ENCODE measurements at places on chromosomes 7 and 10.

- DNase-seq = no peak
These were observed 162.1 kb downstream of the NRG3 start for GRCh38 chr10:82037076-82037475.

DNA sequence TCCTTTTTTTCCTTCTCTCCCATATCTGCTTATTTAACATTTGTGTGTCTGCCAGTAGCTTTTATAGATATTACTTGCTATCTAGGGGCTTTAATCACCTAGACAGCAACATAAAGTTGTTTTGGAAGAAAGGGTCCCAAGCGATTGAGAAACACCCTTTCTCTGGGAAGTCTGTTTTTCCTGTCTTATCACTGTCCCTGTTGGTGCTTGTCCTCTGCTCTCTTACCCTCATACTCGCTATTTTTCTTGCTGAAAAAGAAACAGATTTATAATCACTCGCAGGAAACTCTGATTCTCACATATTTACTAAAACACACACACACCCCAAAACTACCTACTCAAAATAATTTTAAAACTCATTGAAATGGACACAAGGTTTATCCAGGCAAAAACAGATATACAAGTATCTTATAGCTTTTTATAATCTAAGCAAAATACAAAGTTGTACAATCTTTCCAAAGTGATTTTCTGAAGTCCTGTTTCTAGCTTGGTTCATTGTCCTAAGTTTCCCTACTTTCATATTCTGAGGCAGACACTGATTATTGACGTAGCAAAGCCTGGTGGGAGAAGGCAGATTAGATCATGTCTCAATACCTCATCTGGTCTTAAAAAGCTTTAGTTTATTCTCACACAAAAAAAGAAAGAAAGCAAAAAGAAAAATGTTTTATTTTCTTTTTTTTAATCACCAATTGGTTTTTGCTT is 157.3 kb downstream of the CACNA2D1 start:
- DNase-seq = no peak

- no peak for DNase-seq
These were observed 47.9 kb upstream of the IGFBP3 start for GRCh38 chr7:45968856-45969541.

GRCh38 chr7:110760341-110760740 is 330.6 kb upstream of the LRRN3 start:
- DNase-seq = no peak

GRCh38 chr7:132638000-132638399 is 61.7 kb upstream of the PLXNA4 start:
- DNase-seq = no peak

DNA sequence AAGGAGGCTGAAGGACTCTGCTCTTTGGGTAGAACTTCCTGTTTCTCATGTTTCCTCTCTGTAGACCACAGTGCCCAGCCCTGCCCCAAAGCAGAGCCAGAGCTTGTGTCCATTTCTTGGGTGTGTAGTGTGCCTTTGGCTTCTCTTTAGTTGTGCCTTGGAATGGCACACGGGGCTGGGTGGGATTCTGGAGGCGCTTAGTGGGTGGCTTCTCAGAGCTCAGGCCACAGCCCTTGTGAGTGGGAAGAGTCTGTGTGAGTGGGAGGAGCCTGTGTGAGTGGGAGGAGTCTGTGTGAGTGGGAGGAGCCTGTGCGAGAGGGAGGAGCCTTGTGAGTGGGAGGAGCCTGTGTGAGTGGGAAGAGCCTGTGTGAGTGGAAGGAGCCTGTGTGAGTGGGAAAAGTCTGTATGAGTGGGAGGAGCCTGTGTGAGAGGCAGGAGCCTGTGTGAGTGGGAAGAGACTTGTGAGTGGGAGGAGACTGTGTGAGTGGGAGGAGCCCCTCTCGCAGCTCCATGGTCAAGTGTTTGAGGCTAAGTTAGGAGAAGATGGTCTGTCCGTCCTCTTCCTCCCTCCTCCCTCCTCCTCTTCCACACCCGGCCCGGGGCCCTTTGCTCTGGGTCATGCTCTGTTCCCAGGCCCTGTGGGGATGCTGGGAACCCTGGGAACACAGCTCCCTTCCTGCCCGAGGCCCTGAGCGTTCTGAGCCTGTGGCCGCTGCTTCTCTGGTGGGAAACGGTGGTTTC is 153.0 kb downstream of the GRK5 start:
- no peak for DNase-seq

- DNase-seq = no peak
These were observed 35.8 kb downstream of the VCL start for GRCh38 chr10:74033702-74034101.

- no peak for DNase-seq
These were observed 4.7 kb downstream of the FXYD4 start for GRCh38 chr10:43376046-43376635.

- no peak for DNase-seq
These were observed 545.5 kb upstream of the FOXK1 start for GRCh38 chr7:4136501-4137110.

DNA sequence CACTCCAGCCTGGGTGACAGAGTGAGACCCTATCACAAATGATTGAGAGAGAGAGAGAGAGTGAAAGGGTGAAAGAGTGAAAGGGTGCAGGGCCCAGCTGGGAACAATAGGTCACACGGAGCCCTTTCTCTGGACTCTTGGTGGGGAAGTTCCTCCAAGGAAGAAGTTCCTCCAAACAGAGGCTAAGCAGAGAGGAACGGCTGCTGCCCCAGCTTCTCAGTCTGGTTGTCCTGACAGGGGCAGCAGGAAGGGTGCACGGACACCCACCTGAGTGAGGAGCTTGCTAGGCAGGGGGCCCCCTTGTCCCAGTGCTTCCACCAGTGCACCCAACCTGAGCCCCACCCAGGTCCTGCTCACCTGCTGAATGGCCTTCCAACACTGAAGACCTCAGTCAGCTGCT is 38.8 kb upstream of the MYL10 start:
- no peak for DNase-seq

DNA sequence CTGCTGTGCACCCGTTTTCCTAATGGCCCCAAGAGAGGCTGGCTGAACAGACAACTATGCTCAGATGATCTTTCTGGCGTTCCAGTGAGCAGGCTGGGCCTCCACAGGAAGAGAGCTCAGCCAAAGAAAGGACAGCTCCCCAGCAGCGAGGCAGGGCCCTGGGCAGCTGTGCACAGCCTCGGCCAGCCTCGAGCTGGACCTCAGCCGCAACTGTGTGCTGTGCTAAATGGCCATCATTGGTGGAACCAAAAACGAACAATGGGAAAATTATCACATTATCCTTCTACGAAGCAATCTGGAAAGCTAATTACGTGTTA is 97.5 kb downstream of the CTBP2 start:
- no peak for DNase-seq

- no peak for DNase-seq
These were observed 9.8 kb downstream of the RHBDD2 start for GRCh38 chr7:75888464-75889222.

- no peak for DNase-seq
These were observed 261.9 kb downstream of the GRID1 start for GRCh38 chr10:86104611-86105145.

DNA sequence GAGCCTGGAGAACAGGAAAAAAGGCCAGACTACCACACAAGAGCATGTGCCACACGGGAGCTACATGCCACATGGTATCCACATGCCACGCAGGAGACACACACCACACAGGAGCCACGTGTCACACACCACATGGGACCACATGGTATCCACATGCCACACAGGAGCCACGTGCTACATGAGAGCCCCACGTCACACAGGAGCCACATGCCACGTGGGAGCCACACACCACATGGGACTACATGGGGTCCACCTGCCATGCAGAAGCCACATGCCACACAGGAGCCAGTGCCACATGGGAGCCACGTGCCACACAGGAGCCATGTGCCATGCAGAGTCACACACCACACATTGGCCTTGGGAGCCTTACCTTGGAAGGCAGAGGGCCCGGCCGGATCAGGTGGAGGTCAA is 244.4 kb upstream of the PPP2R2D start:
- DNase-seq = no peak

GRCh38 chr10:98169379-98169778 is 34.9 kb downstream of the R3HCC1L start:
- DNase-seq = no peak

- no peak for DNase-seq
These were observed 63.0 kb downstream of the GRID1 start for GRCh38 chr10:86303626-86304025.

GRCh38 chr10:85168243-85168642 is 839.9 kb downstream of the CCSER2 start:
- no peak for DNase-seq

DNA sequence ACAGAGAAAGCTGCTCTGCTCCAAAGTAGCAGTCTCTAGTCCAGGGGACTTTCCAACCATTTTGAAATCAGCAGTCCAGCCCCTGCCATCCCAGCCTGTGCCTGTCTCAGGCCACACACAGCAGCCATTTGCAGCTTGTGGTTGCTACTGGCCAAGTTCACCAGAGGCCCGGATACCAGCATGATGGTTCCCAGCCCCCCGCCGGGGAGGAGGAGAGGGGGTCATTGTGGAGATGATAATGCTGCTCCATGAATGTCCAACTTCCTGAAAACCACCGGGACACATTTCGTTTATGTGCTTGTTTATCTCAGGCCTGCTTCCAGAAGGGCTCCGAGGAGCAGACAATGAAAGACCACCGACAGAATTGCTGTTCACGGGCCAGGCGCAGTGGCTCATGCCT is 160.0 kb downstream of the UBE2H start:
- no peak for DNase-seq

- DNase-seq = no peak
These were observed 8.9 kb downstream of the DHTKD1 start for GRCh38 chr10:12077580-12078180.

- no peak for DNase-seq
These were observed 888.4 kb upstream of the PHF14 start for GRCh38 chr7:10085231-10085630.

DNA sequence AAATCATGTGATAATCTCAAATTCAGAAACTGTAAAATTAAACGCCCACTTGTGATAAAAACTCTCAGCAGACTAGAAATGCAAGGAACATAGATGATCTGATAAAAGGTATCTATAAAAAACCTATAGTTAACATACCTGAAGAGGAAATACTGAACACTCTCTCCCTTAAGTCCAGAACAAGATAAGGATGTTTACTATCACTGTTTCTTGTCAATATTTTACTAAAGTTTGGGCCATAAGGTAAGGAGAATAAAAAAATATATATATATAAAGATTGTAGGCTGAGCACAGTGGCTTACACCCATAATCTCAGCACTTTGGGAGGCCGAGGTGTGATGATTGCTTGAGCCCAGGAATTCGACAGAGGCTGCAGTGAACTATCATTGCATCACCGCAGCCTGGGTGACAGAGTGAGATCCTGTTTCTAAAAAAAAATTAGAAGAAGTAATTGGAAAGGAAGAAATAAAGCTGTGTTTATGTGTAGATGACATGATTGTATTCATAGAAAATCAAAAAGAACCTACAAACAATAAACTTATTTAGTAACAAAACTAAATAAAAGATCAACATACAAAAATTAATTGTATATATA is 28.4 kb downstream of the MPLKIP start:
- no peak for DNase-seq

DNA sequence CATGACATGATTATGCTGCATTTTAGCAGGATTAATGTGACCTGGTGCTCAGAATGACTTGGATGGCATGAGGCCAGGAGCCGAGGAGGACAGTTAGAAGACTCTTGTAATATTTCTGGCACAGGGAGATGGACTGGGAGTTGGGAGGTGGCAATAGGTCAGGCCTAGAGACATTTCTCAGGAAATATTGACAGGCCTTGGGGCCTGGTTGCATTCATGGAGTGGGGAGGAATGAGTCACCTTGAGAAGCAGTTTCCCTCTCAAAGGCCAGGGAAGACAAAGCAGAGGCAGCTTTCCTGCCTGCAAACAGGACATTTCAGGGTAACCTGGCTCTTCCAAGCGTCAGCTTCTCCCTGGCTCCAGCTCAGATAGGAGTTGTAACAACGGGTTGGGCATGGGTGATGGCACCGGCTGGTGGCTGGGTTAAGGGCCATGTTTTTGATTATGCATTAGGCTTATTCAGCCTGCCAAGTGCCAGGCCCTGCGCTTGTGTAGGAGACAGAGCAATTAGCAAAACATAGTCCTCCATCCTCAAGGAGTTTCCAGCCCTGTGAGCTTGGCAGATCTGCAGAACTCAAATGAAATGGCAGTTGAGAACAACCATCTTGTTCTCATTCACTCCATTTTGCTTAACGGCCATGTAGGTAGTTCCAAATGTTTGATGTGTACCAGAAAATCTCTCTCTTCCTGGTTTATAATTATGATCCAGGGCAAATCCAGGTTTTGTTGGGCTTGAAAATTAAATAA is 38.2 kb downstream of the HK1 start:
- no peak for DNase-seq

DNA sequence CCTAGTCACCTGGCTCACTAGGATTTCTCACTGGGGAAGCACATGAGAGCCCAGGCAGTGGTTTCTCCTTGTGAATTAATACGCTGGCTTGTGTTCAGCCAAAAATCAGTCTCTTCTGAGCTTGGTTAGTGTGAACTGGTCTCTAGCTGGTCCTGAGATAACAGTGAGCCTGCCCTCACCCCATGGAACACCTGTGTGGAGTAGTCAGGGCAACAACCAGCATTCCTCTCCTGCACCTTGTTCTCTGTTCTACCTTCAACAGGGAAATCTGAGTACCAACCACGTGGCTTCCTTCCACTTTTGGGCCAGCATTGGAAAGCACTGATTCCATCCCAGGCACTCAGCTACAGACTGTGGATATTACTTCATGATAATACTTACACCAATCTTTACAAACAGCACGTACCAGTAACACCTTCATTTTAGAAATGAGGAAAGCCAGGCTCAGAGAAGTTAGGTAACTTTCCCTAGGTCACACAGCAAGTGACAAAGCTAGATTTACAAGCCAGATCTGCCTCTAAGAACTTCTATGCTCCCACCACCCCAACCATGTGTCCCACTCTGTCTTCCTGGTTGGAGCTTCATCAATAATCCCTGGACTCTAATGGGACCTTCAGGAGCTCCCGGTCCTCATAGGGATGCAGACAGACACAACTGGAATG is 106.6 kb downstream of the GRID1 start:
- no peak for DNase-seq
